NCI-H1092 treated with DMSO at 0.1 percent for 48 hours (cell line): ENCODE measurements at places on chromosomes 1 and 21.

- no peak for DNase-seq
Observed at GRCh38 chr1:95957748-95958147, 723.7 kb downstream of the RWDD3 start.

DNA sequence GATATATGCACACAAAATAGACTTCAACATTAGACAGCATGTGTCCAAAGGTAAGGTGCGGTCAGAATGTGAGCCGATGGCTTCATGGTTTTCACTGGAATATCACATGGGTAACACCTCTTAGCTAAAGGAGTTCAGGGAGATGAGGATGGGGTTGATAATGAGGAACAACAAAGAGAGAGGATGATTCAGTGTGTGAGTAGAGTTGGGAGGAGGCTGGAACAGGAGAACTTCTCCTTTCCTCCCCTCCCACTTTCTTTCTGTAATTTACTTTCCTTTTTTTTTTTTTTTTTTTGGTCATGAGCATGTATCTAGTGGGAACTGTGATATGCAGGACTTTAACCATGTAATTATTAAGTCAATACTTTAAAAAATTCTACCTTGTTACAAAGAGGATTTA, 99.4 kb downstream of the FASLG start:
- no peak for DNase-seq

DNA sequence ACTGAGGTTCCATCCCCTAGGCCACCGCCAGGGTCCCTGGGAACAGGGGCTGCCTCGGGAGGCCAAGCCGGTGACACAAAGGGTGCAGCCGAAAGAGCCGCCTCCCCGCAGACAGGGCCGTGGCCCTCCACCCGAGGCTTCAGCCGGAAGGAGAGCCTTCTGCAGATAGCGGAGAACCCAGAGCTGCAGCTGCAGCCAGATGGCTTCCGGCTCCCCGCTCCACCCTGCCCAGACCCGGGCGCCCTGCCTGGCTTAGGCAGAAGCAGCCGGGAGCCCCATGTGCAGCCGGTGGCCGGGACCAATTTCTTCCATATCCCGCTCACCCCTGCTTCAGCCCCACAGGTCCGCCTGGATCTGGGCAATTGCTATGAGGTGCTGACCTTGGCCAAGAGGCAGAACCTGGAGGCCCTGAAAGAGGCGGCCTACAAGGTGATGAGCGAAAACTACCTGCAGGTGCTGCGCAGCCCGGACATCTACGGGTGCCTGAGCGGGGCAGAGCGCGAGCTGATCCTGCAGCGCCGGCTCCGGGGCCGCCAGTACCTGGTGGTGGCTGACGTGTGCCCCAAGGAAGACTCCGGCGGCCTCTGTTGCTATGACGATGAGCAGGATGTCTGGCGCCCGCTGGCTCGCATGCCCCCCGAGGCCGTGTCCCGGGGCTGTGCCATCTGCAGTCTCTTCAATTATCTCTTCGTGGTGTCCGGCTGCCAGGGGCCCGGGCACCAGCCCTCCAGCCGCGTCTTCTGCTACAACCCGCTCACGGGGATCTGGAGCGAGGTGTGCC, 1.4 kb downstream of the KLHDC7A start:
- DNase-seq = no peak

GRCh38 chr21:35376406-35377135, 327.5 kb upstream of the RUNX1 start:
- DNase-seq = no peak

DNA sequence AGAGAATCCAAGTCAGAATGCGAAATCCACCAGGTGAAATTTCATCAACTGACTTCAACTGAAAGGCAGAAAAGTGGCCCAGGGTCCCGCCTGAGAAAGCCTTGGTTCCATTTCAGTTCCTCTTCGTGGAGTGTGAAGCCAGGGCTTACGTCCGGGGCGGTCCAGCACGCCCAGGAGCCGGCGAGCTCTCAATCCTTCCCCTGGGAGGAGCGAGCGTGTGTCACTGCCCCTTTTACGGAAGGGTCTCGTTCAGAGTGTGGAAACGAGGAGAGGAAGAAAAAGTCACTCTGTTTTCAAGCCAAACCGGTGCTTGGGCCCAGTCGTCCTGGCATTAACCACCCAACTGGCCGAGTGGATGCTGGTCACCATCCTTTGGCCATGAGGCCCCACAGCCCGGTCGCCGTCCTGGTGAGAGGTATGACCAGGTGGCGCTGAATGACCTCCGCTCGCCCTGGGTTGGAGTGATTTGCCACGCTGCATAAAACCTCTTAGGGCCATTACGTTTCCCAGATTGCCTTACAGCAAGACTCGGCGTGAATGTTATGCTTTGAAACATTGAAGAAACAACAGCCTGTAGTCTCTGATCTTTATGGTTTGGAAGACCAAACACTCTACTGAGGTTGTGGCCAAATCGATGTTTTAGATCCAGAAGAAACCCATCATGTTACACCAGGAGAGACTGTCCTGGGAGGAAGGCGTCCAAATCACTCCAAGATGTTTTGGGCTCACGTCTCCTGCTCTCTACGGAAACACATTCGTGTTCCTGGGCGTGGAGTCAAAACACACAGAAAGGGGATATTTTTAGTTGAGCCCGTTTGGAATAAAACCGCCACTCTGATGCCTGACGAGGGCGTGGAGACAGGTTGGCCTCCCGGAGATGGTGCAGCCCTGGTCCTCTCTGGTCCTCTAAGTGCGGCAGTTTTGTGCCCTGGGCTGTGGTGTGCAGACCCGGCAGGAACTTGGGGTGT, 93.6 kb upstream of the ACTRT2 start:
- no peak for DNase-seq

GRCh38 chr1:179318491-179318890, 24.9 kb downstream of the SOAT1 start:
- DNase-seq = no peak

DNA sequence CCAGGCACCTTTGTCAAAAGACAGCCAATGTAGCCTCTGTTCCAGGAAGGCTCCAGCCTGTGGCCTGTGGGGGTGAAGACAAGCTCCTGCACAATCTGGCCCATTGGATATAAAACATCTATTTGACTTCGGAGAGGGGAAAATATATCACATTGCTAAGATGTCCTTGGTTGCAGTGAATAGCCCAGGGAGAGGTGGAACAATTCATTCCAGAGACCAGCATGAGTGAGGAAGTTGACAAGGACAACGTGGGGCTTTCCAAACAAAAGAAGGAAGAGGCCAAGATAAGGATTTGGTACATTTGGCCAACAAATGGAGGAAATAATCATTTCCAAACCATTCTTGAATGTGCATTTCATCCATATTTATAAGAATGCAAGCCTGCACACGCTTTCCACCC, 187.0 kb downstream of the ETS2 start:
- DNase-seq = no peak

- no peak for DNase-seq
Observed at GRCh38 chr1:183912265-183912886, 107.5 kb downstream of the RGL1 start.

- DNase-seq = no peak
Observed at GRCh38 chr1:155137154-155137949, 1.7 kb downstream of the SLC50A1 start.

DNA sequence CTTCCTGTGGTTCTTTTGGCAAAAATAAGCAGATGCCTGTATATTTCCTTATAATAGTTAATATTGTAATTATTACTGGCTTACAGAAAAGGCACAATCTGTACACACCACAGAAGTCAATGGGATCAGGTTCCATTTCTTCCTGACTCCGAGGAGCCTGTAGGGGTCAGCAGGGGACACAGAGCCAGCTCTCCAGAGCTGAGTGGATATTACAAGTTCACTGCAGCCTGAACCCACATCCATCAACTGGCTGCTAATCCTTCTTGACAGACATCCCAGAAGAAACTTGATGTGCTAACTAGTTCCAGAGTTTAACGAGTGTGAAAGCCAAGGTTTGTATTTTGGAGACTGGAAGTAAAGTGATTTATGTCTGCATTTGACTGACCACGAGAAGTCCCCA, 203.8 kb downstream of the LMX1A start:
- peak; percentile 77 for DNase-seq

GRCh38 chr21:21114461-21114860, 116.3 kb downstream of the NCAM2 start:
- no peak for DNase-seq

GRCh38 chr1:234584926-234585325, 25.1 kb downstream of the IRF2BP2 start:
- peak; percentile 67 for DNase-seq

DNA sequence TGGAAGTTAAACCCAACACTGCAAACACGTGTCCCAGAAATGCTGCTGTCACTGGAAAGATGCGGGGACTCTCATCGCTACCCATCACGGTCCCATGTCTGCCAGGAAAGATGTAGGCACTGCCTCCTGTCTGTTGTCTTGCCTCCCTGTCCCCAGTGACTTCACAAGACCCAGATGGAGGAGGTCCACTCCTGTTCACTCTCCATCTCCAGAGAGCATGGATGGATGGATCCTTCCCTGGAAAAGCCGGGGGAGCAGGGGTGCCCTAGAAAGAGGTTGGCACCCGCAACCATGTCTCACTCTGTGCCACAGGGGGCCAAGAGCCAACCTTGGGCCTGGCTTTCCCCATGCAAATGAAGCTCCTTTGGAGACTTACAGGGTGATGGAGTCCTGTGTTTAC, 135.5 kb downstream of the GLIS1 start:
- no peak for DNase-seq

- DNase-seq = no peak
Observed at GRCh38 chr1:14661222-14661621, 62.7 kb downstream of the KAZN start.

DNA sequence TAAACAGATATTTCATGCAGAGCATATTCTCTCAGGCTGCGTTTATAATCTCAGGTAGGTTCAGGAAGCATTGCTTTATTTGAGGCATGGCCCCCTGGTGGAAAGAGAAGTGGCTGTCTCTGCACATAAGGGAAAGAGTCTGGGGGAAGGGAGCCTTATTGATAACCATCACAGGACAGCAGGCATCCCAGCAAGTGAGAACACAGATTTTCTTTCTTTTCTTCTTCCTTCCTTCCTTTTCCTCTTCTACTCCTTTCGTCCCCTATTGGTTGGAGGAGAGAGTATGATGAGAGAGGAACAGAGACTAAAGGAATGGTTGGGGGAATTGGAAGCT, 21.9 kb downstream of the TSNAX start:
- DNase-seq = no peak

DNA sequence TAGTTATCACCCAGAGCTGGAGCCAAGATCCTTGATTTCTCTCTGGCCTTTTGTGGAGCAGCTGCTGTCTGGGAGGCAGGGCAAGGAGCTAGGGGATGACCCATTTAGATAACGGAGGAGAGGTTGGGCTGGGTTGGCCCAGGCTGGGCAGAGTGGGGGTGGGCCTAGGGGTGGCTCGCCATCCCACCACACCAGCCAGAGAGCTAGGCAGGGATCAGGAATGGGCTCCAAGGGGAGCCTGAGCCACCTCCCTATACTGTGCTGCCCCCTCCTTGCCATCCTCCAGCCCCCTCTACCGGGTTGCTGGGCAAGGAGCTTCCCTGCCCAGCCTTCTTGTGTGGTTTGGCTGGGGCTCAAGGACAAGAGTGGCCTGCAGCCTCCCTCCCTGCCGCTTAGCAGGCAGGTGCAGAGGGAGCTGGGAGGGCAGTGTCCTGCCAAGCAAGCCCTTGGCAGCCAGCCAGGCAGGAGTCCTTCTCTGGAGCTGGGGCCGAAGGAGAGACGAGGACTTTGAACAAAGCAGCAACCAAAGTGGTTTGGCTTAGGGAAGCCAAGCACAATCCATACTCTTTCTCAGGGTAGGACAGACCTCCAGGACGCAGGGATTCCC, 4.1 kb downstream of the NUAK2 start:
- peak; percentile 99 for DNase-seq

DNA sequence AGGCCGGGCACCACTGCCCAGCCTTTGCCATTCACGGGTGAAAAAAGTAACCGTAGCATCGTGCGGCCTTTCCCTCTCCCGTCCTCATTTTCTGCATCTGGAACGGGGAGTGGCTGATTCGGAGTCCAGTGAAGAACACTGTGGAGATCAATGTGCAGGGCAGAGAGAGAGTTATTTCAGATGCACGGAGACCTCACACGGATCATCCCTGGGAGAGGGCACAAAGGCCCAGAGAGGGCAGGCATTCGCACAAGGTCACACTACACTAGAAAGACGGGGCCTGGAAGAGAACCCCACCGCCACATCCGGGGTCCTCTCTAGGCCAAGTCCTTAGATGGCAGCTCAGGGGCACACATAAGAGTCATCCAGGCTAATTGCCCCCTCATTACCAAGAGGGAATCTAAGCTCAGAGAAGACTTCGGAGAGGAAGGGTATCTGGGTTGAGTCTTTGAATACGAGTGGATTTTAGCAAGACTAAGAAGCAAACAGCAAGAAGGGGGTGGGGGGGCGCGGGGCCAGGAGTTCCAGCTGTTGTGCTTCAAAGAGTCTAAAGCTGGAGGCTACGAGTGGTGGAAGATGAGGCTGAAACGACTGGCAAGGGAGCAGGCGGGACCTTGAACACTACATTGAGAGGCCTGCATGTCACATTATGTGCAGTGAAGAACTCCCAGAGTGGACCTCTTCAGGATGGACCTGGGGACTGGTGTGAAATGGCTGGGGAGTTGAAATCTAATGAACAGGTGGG, 857 bp downstream of the GPX7 start:
- DNase-seq = peak; percentile 3

GRCh38 chr21:33703750-33704606, 61.7 kb downstream of the ITSN1 start:
- DNase-seq = no peak

DNA sequence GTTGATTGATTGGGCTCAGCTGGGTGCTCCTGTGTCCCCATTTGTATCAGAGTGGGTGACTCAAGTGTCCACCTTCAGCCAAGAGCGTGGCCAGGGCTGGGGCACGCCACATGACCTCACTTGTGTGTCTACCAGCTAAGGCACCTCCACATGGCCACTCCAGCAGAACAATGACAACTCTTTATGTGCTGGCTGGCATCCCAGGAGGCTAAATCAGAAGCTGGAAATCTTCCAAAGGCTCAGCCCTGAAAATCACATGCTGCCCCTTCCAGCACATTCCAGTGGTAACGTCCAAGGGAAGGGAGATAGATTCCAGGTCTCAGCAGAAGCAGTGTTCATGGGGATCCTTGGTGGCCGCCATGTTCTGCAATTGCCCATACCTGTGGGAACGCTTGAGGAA, 585.5 kb downstream of the AJAP1 start:
- no peak for DNase-seq

DNA sequence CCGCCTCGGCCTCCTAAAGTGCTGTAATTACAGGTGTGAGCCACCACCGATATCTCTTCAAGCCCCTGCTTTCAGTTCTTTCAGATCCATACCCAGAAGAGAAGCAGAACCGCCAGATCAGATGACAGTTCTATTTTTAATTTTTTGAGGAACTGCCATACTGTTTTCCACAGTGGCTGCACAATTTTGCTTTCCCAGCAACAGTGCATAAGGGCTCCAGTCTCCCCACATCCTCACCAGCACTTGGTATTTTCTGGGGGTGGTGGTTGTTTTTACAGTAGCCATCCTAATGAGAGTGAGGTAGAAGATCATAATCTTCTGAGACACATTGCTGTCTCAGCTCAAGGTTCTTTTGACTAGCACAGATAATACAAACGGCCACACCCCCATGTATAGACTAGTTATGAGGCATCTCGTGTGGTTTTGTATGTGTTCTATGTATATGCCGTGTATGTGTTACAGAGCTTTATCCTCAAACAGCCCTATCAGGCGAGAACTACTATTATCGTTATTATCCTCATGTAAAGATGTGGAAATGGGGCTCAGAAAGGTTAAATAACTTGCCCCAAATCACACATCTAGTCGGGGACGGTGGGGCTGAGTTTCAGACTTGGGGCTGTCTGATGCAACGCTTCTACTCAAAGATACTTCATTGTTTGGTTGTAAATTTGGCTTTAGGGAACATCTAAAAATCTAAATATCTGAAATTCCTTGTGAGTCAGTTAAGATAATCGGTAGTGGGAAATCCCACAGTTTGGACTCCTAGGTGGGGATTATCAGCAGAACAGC, 12.0 kb downstream of the FHAD1 start:
- DNase-seq = no peak
